ENCODE measurements at places on chromosomes 11 and 22.

GRCh38 chr11:126357969-126358762 lies 2.7 kb downstream of the ST3GAL4 start:
- DNase-seq = peak; percentile 71

DNA sequence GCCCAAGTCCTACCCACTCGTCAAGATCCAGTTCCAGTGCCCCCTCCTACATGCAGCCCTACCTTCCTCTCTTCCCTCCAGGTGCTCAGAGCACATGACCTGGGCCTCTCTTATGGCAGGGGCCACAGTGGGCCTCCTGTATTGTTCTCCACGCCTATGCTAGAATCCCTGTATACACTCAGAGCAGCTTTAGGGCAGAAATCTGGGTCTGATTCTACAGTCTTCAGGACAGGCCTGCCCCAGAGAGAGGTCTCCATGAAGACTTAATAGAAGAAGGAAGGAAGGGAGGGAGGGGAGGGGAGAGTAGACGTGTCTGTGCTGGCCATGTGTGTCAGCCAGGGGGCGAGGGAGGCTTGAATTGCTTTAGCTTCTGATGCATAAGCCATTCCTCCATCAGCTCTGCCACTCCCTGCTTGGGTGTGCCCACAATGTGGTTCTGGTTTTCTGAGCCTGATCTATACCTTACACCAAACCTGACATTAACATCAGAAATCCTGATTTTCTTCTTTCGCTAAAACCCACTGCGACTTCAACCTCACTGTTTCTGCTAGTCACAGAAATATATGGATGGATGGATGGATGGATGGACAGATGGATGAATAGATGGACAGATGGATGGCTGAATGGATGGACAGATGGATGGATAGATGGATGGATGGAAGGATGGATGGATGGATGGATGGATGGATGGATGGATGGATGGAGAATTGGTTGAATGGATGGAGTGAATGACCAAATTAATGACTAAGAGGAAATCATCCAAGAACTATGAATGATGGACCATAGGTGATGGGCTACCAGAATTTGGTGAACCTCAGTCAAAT lies 56.6 kb upstream of the PRDM11 start:
- peak; percentile 37 for DNase-seq

GRCh38 chr11:61749591-61750217 lies 2.7 kb upstream of the MYRF start:
- peak; percentile 50 for DNase-seq

DNA sequence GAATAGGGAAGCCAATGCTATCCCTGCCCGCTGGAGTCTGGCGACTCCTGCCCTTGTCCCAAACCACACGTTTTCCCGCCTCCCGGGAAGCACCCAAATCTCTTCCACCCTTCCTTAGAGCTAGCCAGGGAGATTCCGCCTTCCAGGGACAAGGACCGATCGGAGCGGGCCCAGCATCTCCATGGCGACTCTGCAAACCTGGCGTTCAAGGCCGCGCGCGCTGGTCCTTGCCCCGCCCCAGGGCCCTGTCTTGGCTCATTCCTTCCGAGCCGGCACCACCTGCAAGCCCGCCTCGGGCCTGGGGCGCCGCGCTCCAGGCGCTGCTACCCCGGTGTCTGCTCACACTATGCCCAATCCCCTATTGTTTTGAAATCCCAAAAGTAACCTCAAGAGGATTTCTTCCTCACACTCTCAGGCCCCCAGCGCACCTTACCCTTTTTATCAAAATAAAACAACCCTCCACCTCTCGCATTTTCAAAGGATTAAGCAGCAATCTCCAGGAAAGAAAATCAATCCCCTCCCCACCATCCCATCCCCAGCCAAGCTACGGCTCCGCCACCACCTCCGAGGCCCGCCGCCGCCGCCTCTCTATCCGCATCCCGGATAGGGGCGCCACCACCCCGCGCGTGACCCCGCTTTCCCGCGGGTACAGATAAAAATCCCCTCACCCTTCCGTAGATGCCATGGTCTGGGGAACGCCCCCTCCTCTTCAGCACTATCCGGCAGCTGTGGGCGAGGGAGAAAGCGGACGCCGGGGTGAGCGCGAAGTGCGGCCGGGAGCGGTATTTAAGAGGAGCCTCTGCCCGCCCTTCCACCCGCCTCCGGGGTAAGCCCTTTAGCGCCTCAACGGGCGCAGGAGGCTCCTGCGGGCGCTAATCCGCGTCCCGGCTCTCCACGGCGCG lies 825 bp downstream of the SLC1A2 start:
- DNase-seq = no peak

DNA sequence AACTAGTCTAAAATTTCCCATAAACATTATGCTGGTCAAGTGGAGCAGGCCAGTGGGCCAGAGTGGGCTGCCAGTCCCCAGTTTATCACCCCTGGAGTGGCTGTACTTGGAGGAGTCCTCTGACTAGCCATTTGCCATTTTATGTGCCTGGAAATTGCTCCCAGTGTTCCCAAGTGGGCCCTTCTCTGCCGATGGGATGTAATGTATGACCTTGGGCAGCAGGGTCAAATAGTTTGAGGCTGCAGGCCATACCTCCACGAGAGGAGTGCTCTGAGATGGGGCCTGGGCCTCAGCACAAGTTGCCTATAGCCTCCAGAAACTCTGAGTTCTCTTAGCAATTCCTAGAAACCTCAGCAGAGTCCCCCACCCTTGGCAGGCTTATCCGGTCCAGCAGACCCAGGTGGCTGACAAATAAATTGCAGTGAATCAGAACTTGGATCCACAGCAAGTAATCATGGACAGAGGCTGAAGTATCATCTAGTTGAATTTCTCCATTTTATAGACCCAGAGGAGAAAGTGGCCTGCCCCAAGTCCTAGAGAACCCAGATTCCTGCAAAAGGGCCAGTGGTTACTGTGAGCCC lies 17.8 kb upstream of the PATZ1 start:
- no peak for DNase-seq

DNA sequence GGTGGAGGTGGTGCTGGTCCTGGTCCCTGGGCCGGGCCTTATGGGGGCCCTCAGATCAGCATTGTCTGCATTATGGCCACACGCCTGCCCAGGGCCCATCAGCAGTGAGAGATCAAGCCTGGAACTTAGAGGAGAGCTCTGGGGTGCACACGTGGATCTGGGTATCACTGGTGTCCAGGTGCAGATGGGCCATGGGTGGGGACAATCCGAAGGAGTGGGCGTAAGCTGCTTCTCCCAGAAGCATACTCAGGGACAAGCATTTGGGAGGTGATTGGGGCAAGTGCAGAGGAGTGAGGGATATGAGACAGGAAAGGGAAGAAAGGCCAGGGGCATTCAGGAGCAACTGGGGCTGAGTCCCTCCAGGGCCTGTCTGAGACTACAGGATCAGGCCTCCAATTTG lies 84.3 kb downstream of the CSNK2A3 start:
- DNase-seq = no peak

- DNase-seq = no peak
Measured at GRCh38 chr11:28964811-28965210, 856.6 kb downstream of the METTL15 start.

DNA sequence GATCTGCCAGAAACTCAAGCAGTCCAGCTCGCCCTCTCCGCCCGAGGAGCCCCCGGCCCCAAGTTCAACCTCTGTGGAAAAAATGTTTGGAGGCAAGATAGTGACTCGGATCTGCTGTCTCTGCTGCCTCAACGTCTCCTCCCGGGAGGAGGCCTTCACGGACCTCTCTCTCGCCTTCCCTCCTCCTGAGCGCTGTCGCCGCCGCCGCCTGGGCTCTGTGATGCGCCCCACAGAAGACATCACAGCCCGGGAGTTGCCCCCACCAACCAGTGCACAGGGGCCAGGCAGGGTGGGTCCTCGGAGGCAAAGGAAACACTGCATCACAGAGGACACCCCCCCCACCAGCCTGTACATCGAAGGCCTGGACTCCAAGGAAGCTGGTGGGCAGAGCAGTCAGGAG lies 20.8 kb downstream of the USP35 start:
- no peak for DNase-seq

DNA sequence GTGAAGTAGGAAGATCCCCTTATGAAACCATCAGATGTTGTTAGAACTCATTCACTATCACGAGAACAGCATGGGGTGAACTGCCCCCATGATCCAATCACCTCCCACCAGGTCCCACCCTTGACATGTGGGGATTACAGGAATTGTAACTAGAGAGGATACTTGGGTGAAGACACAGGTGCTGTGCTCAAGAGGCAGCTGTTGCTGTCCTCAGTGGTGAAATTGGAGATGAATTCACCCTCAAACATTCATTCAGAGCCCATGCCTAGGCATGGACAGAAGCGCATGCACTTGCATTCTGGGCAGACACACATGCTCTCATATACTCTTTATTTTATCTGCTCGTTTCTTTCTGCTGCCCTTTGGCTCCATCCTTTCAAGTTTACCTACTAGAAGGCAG lies 385.0 kb downstream of the INSC start:
- DNase-seq = no peak

DNA sequence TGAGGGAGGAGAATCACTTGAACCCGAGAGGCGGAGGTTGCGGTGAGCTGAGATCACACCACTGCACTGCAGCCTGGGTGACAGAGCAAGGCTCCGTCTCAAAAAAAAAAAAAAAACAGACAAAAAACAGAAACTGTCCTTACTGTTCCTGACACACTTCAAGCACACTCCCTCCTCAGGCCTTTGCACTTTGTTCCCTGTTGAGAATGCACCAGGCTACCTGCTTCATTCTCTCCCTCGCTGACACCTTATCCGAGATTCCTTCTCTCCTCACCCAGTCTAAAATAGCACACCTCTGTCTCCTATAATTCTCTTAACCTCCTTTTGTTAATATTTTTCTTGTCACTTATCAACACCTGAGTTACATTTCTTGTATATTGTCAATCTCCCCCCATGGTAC lies 32.3 kb upstream of the TECTA start:
- DNase-seq = no peak

GRCh38 chr22:19779011-19779421 lies 18.4 kb downstream of the TBX1 start:
- no peak for DNase-seq

- DNase-seq = no peak
Measured at GRCh38 chr11:22491555-22492225, 133.9 kb downstream of the FANCF start.

DNA sequence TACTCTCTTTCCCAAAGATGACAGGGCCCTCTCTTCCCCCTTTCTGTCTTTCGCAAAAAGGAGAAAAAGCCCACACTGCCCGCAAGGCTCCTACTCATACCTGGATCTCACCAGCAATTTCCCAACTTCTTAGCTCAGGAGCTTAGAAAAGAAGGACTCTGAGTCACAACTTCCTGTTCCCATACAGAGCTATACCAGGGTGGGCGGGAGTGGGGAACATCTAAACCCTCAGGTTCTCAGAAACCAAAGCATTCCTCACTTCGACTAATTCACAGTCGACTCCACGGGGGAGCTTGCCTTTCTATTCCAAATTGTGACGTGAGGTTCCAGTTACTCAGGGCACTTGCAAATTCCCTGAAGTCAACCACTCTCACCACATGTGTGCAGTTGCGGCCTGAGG lies 61.9 kb downstream of the MTNR1B start:
- DNase-seq = no peak

GRCh38 chr11:44127130-44127529 lies 31.7 kb downstream of the EXT2 start:
- no peak for DNase-seq

GRCh38 chr22:46942799-46943785 lies 180.6 kb downstream of the TBC1D22A start:
- DNase-seq = no peak

DNA sequence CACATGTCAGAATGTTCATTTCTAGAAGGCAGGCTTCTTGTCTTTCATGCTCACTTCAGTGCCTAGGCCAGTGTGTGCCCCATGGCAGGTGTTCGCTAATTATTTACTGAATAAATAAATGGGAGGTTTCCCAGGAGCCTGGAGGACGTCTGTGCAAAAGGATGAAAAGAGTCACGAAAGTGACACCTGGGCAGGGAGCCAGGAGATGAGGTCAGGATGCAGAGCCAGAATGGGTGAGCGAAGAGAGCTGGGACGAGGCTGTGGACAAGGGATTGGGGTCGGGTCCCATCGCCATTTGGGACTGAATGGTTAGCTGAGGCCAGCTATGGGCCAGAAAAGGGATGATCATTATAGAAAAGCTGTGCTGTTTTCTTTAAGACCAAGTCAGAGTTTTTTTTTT lies 560.4 kb downstream of the TBC1D22A start:
- no peak for DNase-seq

GRCh38 chr11:116168459-116168787 lies 604.4 kb downstream of the BUD13 start:
- no peak for DNase-seq

DNA sequence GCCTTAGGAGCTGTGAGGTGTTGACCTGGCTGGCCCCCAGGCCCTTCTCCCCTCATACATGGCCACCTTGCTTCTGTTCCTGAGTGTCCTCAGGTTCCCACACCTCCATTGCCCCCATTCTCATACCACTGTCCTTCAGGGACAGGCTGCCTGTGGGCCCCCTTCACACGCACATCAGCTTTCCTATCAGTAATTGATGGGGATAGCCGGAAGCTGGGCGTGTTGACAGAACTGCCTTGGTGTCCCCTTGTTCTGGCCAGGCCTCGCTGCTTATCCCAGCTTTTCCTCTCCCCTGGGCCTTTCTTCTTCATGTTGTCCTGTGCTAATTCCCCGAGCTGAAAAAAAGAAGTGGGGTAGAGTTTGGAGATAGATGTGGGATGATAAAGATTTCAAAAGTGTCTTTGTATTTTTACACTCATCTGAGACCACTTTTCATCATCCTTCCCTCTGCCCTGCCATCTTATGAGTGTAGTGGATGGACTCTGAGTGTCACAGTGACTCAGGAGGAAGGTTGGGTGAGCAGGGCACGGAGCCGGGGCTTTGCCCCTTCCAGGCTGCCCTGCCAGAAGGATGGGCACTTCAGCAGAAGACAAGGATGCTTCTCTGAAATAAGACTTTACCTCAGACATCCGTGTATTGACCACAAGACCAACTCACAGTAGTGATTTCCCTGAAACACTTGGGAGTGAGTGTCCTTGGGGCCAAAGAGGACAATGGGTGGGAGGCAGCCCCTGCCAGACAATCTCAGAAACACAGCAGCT lies 42.8 kb downstream of the MED15 start:
- no peak for DNase-seq

GRCh38 chr11:88521399-88521798 lies 183.9 kb upstream of the CTSC start:
- peak; percentile 7 for DNase-seq

DNA sequence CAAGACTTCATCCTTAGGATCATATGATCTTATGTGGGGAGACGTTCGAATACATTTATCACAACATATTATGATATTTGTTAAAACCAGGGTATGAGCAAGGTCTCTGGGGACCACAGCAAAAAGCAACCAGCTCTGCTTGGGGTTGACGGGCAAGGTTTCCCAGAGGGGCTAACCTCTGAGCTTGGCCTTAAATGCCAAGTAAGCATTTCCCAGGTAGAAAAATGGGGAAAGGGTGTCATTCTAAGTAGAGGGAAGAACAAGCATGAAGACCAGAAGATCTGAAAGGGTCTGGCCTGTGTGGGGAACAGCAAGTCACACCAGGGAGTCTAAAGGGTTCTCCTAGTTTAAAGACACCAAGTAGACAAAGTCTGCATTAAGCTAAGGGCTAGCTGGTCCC lies 24.1 kb downstream of the CLMP start:
- DNase-seq = no peak

- no peak for DNase-seq
Measured at GRCh38 chr11:64720640-64721358, 2.2 kb downstream of the NRXN2 start.

GRCh38 chr11:93525601-93526345 lies 17.4 kb downstream of the SMCO4 start:
- no peak for DNase-seq

- no peak for DNase-seq
Measured at GRCh38 chr22:36497910-36498665, 8.8 kb downstream of the FOXRED2 start.

GRCh38 chr22:40043081-40043480 lies 48.3 kb downstream of the FAM83F start:
- peak; percentile 42 for DNase-seq

GRCh38 chr22:46511151-46512038 lies 26.0 kb downstream of the CELSR1 start:
- DNase-seq = no peak
